ENCODE measurements at places on chromosomes 12 and 14.

DNA sequence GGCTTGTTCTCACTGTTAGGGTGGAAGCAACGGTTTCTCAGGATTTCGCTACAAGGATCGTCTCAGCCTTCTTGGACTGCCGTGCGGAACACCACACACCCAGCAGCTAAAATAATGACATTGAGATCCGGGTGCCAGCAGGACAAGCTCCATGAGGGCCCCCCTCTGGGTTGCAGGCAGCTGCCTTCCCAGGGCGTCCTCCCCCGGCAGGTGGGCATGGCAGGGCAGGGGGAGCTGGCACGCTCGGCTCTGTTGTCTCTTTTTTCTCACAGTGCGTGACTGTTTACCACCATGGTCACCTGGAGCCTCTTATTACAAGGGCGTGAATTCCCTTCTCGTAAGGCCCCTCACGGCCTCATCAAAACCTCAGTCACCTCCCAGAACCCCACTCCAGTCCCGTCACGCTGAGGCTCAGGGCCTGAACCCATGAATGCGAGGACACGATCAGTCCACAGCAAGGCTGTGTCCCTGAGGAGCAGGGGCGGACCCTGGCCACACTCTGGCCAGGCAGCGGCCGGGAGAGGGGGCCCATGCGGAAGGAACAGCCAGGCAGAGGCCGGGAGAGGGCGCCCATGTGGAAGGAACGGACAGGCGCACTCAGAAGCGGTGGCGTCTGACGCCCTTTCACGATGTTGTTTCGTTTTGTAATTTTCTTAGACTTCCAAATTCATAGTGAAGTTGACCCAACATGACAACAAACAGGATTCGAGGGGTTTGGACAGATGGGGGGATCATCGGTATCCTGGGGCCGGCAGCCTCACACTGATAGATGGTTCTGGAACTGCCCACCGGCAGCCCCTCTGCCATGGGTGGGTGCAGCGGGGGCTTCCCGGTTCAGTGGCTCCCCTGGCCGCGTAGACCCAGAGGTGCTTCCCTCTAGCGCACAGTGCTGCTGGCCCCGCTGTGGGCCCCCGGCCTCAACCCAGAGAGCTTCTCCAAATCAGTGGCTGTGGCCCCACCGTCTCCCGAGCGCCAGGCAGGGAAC lies 10.0 kb downstream of the LRCOL1 start:
- DNase-seq = peak; percentile 31

- no peak for DNase-seq
Observed at GRCh38 chr12:77489331-77489970, 341.2 kb upstream of the NAV3 start.

DNA sequence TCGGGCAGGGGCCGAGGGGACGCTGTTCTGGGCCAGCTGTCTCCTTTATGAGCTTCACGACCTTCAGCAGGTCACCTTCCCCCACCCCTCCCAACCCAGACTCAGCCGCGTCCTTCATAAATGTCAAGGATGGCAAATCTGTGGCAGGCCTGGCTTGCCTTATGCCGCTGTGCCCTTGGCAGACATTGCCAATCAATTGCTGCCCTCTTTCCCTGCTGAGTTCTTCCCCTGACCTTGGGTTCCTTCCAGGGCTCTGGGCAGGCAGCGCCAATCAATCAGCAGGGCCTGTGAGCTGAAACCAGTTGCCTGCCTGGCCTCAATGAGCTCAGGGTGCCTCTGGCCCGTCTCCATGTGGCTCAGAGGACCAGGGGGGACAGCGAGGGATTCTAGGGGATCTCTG lies 7.7 kb downstream of the FAM222A start:
- no peak for DNase-seq

DNA sequence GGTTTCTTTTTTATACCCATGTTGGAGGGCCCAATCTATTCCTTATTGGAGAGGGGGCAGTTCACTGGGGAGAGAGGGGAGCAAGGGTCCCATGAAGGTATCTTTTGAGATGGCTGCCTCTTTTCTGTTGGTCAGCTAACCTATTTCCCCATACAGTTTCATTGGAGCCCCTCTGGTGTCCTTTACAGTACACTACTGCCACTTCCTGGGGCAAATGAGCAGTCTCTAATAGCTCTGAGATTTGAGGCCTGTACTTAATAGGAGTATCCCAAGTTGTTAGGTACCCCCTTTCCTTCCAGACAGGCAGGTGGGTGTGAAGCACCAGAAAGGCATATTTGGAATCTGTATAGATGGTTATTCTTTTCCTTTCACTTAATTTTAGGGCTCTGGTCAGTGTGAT lies 41.3 kb upstream of the RNU6-8 start:
- peak; percentile 45 for DNase-seq

DNA sequence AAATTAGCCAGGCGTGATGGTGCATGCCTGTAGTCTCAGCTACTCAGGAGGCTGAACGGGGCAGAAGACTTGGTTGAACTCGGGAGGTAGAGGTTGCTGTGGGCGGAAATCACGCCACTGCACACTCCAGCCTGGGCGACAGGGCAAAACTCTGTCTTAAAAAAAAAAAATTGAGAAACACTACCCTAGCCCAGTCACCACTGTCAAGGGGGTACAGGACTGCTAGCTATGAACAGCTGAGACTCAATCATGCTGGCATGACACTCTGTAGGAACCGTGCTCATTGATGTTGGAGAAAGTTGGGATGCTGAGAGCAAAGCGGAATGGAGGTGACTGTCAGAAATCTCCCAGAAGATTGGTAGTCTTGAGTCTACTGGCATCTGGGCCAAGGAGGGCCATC lies 58.2 kb upstream of the STON2 start:
- DNase-seq = no peak

- no peak for DNase-seq
Observed at GRCh38 chr12:90074086-90074485, 365.4 kb upstream of the ATP2B1 start.

DNA sequence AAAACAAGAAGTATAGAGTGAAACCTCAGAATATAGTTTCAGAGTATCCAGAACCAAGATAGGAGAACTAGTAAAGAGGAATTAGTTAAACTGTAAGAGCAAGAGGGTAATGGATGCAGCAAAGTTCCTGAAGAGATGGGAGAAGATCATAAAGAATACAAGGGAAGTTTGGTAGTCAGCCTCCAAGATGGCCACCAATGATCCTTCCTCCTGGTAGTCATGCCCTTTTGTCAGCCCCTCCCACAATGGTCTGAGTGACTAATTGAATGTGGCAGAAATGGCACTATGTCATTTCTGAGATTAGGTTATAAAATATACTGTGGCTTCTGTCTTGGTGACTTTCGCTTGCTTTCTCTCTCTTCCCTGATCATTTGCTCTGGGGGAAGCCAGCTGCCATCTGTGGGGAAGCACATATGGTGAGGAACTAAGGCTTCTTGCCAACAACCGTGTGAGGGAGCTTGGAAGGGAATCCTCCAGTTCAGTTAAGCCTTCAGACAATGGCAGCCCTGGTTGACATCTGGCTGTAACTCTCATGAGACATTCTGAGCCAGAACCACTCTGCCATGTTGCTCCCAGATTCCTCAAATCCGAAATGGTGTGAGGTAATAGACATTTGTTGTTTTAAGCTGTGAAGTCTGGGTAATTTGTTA lies 55.3 kb upstream of the AMN1 start:
- DNase-seq = peak; percentile 12

GRCh38 chr14:72010474-72010873 lies 78.2 kb downstream of the RGS6 start:
- DNase-seq = no peak

DNA sequence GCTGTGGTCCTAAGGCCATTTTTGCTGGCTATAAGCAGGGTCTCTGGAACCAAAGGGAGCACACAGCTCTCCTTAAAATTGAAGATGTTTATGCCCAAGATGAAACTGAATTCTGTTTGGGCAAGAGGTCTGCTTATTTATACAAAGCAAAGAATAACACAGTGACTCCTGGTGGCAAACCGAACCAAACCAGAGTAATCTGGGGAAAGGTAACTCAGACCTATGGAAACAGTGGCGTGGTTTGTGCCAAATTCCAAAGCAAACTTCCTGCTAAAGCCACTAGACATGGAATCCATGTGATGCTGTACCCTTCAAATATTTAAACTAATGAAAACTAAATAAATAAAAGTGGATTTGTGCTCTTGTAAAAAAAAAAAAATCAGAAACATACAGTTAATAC lies 29.6 kb upstream of the BICDL1 start:
- no peak for DNase-seq

DNA sequence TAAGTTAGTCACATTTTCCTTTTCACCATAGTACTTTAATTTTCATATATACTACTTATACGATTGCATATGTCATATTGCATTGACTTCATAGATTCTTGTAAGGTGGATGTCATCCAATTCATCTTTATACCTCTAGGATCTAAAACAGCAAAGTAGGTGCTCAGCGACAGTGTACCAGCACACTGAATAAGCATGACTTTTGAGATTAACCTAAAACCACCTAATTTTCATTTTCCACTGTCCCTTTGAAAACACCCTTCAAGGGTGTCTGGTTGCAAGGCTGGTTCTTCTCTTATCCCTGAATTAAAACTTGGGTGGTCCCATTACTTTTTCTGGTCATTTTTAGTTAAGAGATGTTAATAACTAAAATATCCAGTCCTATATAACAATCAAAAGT lies 4.4 kb downstream of the GPR19 start:
- DNase-seq = no peak

GRCh38 chr12:2689393-2689792 lies 105.4 kb upstream of the FKBP4 start:
- DNase-seq = no peak

DNA sequence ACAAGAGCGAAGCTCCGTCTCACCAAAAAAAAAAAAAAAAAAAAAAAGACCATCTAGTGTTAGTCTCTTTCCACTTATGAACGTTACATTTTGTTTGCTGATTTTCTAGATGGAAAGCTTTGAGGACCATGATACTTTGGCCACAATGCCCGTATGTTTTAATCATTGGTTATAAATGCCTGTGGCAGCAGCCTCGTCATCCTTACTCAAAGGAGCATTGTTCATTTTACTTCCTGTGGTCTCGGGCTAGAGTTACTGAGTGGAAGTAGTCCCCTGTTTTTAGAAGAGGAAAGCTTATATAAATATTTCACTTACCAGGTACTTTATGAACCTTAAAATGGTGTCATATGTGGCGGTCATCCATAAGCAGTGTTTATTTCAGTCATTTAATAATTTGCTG lies 359.9 kb downstream of the AEBP2 start:
- DNase-seq = peak; percentile 54

- no peak for DNase-seq
Observed at GRCh38 chr12:75602106-75602505, 90.7 kb upstream of the KRR1 start.

DNA sequence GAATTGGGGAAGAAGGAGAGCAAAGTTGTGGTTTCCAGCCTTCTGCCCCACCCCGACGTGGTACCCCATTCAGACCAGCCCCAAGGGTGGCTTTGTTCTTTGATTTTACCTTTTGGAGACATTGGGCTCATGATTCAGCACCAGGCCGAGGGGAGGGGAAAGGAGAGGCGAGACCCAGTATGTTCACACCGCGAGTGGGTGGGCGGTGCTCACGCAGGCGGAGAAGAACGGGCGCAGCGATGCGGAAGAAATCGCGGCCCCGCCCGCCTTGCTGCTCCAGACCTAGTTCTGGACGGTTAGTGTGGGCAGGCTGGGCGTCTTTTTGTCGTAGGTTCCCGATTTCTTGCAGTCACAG lies 963 bp downstream of the ATL1 start:
- DNase-seq = peak; percentile 52

DNA sequence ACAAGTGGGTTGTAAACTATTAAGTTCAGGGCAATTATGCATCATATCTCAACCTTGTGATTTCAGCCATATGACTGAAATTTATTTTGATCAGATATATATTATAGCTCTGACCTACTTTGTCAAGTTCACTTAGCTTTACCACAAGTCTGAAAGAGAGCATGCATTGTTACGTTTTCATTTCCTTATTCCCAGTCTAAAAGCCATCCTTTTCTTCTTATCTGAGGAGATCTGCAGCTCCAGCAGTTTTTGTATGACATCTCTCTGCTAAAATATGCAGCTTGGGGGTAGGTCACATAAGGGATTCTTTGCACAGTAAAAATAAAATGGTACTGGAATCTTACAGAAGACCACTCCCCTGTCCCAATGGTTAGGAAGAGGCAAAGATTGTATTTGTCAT lies 1682.8 kb upstream of the FLRT2 start:
- DNase-seq = no peak

- no peak for DNase-seq
Observed at GRCh38 chr14:93017898-93018297, 94.9 kb downstream of the CHGA start.

- peak; percentile 36 for DNase-seq
Observed at GRCh38 chr12:62720661-62721330, 214.2 kb downstream of the PPM1H start.

- no peak for DNase-seq
Observed at GRCh38 chr14:69868363-69868963, 10.8 kb upstream of the SMOC1 start.

GRCh38 chr12:132490422-132491137 lies 629 bp downstream of the FBRSL1 start:
- no peak for DNase-seq

DNA sequence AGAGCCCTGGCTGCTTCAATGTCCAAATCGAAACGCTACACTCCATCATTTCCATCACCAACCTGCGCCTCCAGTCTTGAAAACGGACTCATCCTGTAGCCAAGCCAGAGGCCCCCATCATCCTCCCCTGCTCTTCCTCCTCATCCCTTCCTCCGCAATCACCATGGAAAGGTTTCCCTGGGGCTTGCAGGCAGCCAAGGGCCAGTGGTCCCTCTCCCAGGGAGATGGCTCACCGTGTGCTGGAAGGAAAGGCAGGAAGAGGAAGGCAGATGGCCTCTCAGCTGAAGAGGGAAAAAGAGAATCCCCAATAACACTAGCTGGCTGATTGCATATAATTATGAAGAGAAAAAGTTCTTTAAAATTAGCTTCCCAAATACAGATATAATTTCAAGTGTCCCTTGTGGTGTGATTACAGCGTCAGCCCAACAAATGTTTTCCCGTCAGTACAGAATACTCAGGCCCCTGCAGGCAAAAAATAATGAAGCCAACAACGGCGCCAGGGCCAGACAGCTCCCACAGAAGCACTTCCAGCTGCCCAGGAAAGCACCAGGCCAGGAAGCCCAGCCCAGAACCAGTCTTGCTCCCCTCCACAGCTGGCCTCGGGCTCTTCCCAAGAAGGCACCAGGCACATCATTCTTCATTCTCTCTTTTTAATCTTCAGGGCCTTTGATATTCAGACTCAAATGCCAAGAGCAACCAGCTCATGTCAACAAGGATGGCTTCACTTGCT lies 24.7 kb downstream of the ITPK1 start:
- peak; percentile 23 for DNase-seq

Data from SJCRH30 (cell line).